ENCODE measurements at places on chromosomes 1 and 21. TPM values are rescaled to one million over a fixed set of nuclear protein-coding genes. Genes with fewer than 3 reads are reported as not detected.

The NLRP3 gene
- total RNA-seq = 17.7 TPM

The CCDC190 gene
- total RNA-seq = not detected

The KIF1B gene
- 45.7 TPM for total RNA-seq

The PLA2G2D gene
- total RNA-seq = not detected
